SJSA1 (cell line): ENCODE measurements at places on chromosomes 6 and 20.
A peak's percentile ranks its signal among the peaks of the same experiment; 100 is the strongest.

DNA sequence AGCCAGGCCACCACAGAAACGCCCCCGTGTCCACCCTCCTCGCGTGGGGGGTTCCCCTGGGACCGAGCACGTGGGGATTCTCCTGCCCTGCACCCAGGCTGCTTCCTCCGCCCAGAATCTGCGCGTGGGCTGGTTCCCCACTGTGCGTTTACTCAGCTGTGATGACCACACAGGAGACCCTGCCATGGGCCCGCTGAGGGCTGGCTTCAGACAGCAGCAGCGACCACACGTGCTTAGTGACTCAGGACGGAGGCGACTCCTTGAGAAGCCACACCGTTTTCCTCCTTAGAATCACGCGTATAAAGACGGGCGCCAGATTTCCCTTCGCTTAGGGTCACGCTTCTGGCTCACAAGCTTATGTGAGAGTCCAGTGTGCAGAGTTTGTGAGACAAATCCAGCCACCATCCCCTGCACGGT lies 63.9 kb upstream of the PDE10A start:
- no peak for DNase-seq

- DNase-seq = peak; percentile 21
Observed at GRCh38 chr20:1225263-1225782, 521 bp upstream of the RAD21L1 start.

DNA sequence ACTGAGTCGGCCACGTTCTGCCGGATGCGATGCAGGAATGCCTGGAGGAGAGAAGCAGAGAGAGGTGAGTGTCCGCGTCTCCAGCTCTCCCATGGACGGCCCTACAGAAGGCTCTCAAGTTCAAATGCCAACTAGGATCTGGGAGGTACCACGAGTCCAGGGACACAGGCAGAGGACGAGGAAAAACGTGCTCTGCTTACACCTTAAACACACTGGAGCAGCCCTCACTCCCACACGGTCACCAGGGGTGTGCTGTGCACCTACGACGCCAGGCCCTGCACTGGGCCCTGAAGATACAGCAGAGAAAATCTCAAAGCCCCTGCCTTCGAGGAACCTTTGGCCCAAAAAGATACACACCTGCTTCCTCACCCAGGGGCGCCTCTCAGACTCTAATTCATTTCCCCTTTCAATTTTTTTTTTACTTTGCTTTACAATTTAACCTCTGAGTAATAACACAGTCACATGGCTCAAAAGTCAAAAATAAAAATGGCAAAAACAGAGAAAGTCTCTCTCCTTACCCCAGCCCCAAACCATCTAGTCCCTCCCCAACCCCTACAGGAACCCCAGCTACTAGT lies 79.9 kb downstream of the PREX1 start:
- DNase-seq = no peak

DNA sequence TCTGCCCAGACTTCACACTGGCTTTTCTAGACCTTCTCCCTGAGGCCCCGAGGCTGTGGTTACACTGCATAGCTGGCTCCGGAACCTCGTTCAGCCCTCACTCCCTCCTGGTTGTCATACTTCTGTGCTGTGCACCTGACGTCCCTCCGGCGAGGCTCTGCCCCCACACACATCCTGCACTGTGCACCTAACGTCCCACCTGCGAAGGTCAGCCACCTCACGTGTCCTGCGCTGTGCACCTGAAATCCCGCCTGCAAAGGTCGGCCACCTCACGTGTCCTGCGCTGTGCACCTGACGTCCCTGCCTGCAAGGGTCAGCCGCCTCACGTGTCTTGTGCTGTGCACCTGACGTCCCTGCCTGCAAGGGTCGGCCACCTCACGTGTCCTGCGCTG lies 111.0 kb upstream of the FRMD1 start:
- DNase-seq = no peak

GRCh38 chr6:154232013-154232910 lies 124.3 kb downstream of the IPCEF1 start:
- DNase-seq = no peak

DNA sequence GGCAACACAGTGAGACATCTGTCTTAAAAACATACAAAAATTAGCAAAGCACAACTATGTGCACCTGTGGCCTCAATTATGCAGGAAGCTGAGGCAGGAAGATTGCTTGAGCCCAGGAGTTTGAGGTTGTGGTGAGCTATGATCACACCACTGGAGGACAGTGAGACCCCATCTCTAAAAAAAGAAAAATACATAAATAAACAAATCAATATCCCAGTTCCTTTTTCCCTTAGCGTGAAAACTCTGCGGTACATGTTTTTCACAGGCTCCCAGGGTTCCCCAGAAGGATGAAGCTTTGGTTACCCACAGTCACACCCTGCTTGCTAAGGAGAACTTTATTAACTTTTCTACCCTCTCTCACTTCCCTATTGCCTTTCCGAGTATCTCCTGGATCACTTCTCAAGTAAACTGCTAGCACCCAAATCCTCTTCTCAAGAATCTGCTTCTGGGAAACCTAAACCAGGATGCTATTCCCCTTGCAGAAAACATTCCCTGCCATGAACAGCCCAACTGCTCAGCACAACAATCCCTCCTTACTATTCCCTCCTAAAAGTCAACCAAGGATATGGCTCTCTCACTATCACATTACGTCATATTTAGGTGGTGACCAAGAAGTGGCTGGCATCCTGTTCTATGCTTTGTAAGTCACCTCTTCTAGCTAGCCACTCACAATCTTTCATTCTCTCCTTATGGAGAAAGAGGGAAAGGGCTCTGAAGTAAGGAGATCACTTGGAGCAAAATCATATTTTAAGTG lies 122.4 kb downstream of the IPCEF1 start:
- no peak for DNase-seq

- DNase-seq = no peak
Observed at GRCh38 chr6:114762145-114762544, 419.3 kb upstream of the HS3ST5 start.

- no peak for DNase-seq
Observed at GRCh38 chr20:14820771-14821170, 483.4 kb upstream of the FLRT3 start.

DNA sequence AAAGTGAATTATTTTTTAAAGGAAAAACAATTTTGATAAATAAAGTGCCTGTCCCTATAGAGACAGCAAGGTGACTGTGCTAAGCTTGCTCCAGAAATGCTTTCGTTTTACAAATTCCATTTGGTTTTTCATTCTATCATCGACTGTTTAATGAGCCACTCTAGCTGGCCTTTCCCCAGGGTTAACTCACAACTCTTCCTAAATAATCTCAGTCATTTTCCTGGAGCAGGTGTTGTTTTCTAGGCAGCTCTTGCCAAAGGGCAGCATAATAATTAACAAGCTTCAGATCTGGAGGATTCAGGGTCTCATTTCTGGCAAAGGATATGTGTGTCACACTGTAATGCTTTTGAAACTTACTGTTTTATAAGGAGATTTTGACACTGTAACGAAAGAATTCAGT lies 184.2 kb downstream of the KHDC1L start:
- no peak for DNase-seq
